ENCODE measurements at places on chromosomes 5 and 9.

DNA sequence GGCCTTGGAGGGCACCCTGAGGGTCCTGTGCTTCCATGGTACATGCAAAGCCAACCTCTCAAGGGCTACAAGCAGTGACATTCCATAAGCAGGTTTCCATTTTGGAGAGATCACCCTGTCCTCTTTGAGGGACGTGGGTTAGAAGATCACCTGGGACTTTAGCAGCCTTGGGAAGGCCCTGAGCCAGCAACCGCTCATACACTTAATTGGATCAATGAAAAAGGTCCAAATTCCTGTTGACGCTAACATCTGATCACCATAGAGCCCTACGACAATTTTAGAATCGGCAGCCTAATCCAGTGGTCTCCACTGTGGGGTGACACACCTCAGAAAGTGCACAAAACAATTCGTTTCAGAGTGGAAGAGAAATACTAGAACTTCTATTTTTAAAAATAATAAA is 196.0 kb upstream of the NR3C1 start:
- no peak for DNase-seq

DNA sequence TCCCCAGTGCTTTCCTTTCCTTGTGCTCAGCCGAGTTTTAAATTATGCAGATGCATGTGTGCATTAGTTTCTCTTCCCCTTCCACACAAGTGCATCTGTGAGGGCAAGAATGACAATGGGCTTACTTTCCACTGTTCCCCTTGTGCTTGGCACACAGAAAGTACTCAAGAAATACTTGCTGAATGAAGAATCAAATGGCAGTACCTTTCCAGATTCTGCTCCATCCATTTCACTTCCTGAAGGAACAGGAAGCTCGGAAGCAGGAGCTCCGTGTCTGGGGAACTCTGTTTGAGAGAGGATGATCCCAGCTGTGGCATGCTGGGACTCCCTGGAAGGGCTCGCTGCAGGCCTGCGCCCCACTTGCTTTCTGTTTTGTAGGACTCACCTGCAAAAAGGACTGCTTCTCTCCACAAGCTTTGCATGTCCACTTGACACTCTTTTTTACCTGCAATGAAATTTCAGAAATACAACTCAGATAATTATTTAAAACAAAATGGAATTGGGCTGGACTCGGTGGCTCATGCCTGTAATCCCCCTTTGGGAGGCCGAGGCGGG is 5.5 kb downstream of the MRNIP start:
- DNase-seq: no peak

- DNase-seq: no peak
These were observed 46.8 kb downstream of the ITGA2 start for GRCh38 chr5:53035868-53036381.

- no peak for DNase-seq
These were observed 163.8 kb downstream of the TSSK1B start for GRCh38 chr5:113271015-113271414.

DNA sequence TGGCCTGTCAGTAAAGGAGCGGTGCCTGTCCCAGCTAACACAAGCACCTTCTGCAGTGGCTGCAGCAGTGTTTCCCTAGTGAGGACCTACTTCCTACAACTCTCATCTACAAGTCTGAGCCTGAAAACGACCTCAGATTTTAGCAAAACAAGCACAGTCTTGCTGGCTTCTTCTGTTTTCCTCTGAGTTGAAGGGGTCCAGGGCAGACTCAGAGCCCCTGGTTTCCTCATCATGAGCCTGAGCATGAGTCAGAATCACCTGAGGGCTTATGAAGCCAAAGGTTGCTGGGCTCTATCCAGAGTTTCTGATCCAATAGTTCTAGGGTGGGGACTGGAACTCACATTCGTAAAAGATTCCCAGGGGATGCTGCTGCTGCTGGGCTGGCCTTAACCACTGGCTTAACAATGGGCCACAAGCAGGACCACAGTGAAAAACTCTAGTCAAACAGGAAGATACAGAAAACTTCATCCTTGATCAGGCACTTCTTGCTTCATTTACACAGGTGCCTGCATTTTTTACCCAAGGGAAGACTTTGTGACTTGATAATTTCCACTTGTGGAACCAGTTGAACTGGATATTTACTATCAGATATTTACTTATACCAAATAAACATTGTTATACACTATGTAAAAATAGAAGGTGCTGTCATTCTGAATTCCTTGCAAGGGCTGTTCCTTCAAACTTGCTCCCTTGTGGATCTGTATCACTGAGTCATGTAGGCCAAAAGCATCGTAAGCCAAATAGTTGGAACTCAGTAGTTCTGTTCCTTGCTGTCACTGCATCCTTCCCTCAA is 4.3 kb upstream of the ACER2 start:
- DNase-seq: no peak

GRCh38 chr5:119681734-119682133 is 52.4 kb downstream of the FAM170A start:
- DNase-seq: no peak

- no peak for DNase-seq
These were observed 271.9 kb downstream of the ARHGEF28 start for GRCh38 chr5:73897893-73898292.

DNA sequence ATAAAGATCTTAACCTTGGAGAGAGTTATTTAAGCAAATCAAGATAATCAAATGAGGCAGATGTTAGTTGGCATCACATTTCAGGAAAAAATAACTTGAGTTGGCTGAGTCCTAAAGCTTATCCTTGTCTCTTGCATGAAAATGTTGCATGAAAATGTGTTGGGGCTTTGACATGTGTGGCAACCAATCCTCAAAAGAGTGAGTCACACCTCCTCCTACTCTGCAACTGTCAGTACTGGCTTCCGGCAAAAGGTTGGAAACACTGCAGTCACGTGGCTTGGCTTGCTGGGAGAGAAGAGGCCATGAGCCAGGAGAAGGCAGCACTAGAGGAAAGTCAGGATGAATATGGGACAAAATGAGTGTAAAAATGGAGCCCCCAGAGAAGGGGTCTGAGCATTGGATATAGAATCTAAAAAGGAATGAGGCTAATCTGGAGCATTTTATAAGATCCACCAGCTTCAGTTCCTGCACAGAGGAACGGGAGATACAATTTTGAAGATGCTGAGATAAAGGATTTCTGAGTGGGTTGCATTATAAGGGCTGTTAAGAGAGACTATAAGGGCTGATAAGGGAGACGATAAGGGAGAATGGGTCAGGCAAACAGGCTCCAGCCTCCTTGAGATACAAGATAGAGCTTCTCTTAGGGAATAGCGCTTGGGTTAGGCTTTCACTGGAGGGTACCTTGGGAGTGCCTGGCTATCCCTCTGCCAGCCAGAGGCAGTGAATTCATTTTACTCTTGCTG is 43.1 kb downstream of the SPATA31D1 start:
- DNase-seq: no peak

DNA sequence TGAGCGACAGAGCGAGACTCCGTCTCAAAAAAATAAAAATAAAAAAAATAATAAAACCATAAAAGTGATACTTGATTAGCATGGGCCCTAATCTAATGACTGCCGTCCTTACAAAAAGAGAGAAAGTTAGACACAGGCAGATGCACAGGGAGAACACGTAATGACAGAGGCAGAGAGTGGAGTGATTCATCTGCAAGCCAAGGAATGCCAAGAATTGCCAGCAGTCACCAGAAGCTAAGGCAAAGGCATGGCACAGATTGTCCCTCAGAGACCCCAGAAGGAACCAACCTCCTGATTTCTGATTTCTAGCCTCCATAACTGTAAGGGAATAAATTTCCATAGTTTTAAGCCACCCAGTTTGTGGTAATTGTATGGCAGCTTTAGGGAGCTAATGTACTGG is 79.6 kb upstream of the FREM1 start:
- no peak for DNase-seq

GRCh38 chr9:19216466-19216865 is 14.0 kb upstream of the DENND4C start:
- DNase-seq: no peak

DNA sequence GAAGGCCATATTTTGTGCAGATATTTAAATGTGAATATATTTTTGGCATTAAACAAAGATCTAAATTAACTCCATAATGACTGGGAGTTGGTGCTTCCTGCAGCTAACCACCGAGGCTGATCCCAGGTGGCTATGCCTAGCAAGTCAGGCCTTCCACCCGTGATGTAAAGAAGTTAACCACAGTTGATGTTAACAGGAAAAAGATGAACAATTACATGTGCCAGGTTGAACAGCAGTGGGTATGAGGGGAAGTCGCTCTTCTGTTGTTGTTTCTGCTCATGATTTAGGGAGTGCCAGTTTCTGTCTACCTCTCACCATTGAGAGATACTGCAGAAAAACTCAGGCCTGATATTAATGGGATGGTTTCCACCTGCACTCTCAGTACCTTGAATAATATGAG is 334.3 kb downstream of the EBF1 start:
- no peak for DNase-seq

DNA sequence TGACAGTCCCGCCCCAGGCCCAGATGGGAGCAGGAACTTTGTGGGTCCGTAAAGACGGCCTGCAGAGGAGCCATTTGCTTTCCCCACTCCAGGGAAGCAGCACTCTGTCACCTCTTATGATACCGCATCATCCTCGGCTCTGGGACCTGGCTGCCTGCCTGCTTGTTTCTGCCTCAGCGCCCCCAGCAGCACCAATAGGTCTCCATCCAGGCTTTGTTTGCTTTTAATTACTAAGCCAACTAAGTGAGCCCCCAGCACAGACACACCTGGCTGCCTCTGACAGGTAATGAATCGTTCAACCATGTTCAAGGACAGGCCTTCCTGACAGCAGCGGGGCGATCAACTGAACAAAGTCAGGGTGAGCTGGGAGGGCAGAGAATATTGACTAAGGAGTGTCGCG is 141.4 kb downstream of the C5orf15 start:
- no peak for DNase-seq

- no peak for DNase-seq
These were observed 139.7 kb upstream of the MAN2A1 start for GRCh38 chr5:109550077-109550476.

DNA sequence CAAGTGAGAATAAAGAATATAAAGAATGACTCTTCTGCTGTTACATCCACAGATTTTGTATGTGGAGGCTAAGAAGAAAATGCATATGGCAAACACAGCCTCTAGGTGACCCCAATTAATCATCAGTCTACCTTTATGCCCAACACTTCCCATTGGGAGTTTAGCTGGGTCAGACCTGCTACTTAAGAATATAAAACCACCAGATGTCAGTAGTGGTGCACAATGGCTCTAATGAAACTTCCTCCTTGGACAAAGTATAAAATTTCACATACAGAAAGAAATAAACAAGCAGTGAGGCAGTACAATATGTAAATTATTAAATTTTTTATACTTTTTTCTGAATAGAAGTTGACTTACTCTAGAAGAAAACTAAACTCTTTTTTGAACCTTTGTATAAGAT is 539.9 kb downstream of the BRINP1 start:
- no peak for DNase-seq
